ENCODE measurements at places on chromosomes 6 and 20. TPM values are rescaled to one million over a fixed set of nuclear protein-coding genes. Genes with fewer than 3 reads are reported as not detected.

ANKRD66 gene
- total RNA-seq: not detected

WFDC12 gene
- total RNA-seq: not detected

SNAI1 gene
- total RNA-seq: 2.7 TPM

FOXA2 gene
- not detected for total RNA-seq

HTR1E gene
- 0.15 TPM for total RNA-seq

HLA-G gene
- total RNA-seq: 1.7 TPM

OR12D2 gene
- 0.52 TPM for total RNA-seq

TFAP2B gene
- 0.35 TPM for total RNA-seq
